Fibroblast of lung (primary cell): ENCODE measurements at places on chromosomes 2 and 18. TPM values are rescaled to one million over a fixed set of nuclear protein-coding genes. Genes with fewer than 3 reads are reported as not detected.
A peak's percentile ranks its signal among the peaks of the same experiment; 100 is the strongest.

DNA sequence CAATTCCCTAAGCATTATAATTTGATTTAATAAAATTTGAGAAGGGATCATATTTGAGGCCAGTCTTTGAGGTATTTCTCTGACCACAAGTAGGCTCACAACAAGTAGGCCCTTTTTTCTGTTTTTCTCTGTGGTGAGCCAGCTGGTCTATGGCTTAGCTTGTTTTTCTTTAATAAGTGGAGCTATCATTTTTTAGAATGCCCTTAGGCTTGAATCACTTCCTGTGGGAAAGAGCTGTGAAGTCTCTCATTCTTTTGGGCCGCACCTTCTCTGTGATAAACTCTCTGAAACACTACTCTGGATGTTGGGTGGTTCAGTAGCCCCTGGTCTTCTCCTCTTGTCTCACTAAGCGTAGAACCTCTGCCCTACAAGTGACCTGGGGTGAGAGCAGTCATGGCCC is 235.9 kb downstream of the SUCLG1 start:
- DNase-seq: no peak

GRCh38 chr2:9630117-9630735 is 571 bp downstream of the YWHAQ start:
- DNase-seq: peak; percentile 67

- peak; percentile 33 for DNase-seq
These were observed 47.0 kb downstream of the STAT4 start for GRCh38 chr2:191103774-191104173.

- DNase-seq: no peak
These were observed 106.2 kb downstream of the HDAC4 start for GRCh38 chr2:239294571-239295054.

REEP1 gene
- not detected in 2 replicates for total RNA-seq

CGREF1 gene
- total RNA-seq: 2.3 and 10.0 TPM in 2 replicates

GRCh38 chr2:74532222-74532621 is 2.5 kb downstream of the HTRA2 start:
- DNase-seq: no peak

DNA sequence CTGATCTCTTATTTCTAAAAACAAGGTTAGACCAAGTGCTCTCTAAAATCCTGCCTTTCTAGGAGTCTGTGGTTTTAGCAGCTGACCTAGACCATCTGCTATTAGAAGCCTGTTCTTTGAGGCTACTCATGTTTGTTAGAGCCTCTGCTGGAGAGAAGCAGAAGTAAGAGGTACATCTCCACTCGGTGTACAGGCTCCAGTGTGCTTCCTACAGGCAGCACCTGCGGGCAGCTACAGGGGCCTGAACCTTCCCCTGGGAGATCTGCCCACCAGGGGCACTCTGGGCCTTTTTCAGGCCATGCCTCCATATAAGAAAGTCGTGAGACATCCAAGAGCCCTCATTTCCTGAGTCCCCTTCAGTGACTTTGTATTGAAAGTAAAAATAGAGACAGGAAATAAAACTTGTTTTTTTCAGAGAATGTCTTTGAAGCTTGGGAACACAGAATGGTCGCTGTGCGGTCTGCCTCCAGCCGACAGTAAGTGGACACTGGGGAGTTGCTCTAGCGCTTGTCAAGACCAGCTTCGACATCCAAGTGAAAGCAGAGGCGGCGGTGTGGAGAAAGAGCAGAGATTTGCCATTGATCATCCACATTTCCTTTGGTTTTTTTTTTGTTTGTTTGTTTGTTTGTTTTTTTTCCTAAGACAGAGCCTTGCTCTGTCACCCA is 31.7 kb downstream of the ONECUT2 start:
- DNase-seq: no peak

CPLX4 gene
- total RNA-seq: not detected in 2 replicates

GRCh38 chr2:169714699-169715098 is 18.9 kb upstream of the KLHL23 start:
- no peak for DNase-seq

GRCh38 chr2:241092677-241093076 is 9.4 kb downstream of the MTERF4 start:
- no peak for DNase-seq

DNA sequence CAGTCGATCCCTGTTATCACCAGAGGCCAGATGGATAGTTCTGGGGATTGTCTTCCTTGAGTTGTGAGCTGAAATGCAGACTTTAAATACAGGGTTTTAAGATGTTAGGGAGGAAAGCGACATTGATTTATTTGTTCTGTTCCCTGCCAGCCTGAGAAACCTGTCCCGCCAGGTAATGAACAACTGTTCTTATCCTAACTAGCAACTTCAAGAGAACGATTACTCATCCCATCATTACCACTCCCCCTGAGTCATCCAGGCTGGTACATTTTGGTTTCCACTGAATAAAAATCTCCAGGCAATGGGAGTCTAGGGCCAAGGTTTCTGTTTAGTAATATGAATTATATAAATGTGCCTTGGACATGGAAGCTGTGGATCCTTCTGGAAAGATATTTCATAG is 131.2 kb downstream of the LYPD6B start:
- peak; percentile 10 for DNase-seq

DNA sequence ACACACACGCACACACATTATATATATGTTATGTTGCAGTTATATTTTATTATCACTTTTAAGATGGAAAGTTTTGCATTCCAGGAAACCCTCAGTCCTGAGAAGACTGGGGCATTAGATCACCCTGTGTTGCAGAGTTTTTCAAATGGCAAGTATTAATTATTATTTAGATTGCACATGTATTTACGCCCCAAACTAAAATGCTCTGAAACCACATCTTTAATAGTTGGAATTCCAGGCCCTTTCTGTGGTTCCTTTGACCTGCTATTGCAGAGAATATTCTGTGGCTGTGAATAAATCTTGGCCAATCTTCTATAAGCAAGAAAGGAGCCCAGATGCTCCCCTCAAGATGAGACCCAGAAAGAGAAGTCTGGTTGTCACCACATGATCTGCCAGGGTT is 427.0 kb upstream of the TNP1 start:
- DNase-seq: peak; percentile 96

DNA sequence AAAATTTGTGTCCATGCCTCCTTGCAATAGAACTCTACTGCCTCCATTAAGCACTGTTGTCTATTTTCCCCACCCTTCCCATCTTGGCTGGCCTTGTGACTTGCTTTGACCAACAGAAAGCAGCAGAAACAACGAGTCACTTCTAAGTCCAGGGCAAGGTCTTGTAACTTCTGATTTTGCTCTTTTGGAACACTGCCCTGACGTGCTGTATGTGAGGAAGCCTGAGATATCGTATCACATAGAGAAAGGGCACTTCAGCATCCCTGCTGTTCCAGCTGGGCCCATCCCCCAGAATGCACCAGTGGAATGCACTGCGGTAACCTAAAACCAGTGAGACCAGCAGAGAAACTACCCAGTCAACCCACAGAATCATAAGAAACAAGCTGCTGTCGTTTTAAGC is 28.1 kb downstream of the NCKAP1 start:
- peak; percentile 71 for DNase-seq

CCDC74A gene
- 5.9 and 6.7 TPM in 2 replicates for total RNA-seq

INPP5D gene
- total RNA-seq: 0.33 and 0.51 TPM in 2 replicates

DNA sequence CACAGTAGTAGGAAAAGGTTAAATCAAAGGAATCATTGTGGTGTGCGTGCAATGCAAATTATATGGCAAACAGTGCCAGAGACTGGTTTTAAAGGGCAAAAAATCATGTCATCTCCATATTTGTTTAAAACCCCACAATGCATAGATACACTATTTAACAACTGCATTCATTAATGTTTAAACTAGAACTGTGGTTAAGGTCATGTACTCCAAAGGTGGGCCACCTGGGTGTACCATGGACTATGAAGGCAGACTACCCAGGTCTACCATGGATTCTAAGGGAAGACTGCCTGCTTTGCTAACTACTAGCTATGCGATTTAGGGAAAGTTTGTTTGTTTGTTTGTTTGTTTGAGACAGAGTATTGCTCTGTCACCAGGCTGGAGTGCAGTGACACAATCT is 356.3 kb downstream of the ZEB2 start:
- DNase-seq: no peak

MAP4K4 gene
- 164 and 210 TPM in 2 replicates for total RNA-seq

DES gene
- total RNA-seq: 34.7 and 69.3 TPM in 2 replicates

GRCh38 chr2:45578056-45578843 is 32.8 kb downstream of the SRBD1 start:
- DNase-seq: peak; percentile 72

DNA sequence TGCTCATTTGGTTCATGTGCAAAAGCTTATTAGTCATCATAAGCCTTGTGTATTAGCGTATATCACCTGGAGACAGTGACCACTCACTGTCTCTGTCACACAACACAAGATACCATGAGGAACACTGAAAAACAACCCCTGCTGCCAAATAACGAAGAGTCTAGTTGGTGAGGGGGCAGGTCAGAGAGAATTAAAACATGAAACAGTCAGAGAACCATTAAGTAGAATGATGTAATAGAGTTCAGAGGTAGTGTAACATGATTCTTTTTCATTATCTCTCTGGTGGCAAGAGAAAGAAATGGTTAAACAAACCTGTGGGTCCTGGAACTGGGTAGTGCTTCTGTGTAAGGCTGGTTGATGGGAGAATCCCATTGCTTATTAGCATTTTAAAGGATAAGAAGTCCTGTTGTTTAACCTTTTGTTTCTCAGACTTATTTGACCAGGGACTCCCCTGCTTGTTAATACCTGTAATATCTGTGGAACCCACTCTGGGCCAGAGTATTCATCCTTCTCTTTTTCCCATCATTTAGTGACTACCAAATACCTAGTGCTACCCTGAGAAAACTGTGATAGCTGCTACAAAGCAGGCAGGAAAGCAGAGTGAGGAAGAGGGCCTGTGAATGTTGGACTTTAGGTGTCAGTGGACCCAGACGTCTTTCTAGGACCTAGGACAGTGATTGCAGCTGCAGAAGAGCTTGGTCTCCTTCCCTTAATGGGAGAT is 38.0 kb downstream of the PTRHD1 start:
- no peak for DNase-seq

DNA sequence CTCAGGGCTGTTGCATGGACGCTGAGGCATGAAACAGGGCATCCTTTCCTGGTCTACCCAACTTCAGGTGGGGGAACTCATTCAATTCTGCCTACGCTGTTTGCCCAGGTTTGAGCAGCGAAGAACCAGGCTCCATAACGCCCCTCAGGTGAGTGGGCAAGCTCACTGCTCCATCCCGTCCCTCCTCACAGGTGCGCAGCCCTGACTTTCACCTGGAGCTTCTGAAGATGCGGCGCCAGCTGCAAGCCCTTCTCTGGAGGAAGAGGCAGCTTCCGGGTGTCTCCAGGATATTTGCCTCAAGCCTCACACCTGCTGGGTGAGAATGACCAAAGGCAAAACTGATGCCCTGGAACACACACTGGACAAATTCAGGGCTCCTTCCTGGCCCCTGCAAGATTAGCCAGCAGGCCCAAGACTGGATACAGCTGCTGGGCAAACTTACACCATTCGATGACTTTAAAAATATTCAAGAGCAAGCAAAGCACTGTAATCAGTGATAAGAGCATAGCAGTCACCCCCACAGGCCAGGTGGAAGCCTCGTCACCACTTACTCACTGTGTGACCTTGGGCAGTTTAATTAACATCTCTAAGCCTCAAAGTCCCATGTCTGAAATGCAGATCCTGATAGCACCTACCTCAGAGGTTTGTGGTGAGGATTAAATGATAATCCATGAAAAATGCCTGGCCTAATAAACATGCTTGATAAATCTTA is 97.7 kb downstream of the GYPC start:
- DNase-seq: no peak

- DNase-seq: no peak
These were observed 63.8 kb upstream of the MSH6 start for GRCh38 chr2:47719099-47719498.

DNA sequence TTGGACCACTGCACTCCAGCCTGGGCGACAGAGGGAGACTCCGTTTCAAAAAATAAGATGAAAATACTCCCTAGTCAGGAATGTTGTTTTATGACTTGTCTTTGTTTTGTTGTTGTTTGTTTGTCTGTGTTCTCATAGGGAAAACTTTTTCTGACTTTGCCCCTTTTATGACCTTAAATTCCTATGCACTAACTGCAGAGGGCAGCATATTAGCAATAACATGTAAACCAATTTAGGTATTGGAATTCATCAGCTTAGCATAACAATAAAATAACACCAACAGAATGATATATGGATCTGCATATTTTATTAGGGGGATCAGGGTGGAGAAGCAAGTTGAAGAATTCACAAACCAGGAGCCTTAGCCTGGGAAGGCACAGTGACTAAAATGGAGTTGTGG is 631.5 kb downstream of the SUCLG1 start:
- no peak for DNase-seq

- DNase-seq: no peak
These were observed 148.8 kb downstream of the INO80D start for GRCh38 chr2:205937211-205937610.

DNA sequence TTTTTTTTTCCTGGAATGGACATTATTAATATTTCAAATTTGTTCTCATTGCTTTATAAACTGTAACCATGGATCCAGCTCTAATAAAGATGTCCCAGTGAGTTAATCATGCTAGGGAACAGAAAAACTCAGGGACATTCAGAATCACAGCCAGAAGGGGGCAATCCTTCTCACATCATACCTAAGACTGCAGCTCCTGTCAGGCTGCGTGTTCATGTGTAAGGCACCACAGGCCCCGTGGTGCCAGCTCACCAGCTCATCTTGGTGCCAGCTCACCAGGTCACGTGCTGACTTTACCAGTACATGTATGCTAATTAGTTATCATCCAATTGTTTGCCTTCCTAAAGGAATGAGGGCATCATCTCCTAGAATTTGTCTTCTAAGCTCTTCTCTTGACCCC is 84.7 kb upstream of the NEDD4L start:
- DNase-seq: peak; percentile 56

SERPINB11 gene
- not detected in 2 replicates for total RNA-seq

- no peak for DNase-seq
These were observed 326.3 kb upstream of the MYT1L start for GRCh38 chr2:2657121-2657962.

- DNase-seq: no peak
These were observed 118.7 kb upstream of the LRRTM4 start for GRCh38 chr2:77640924-77641323.

- no peak for DNase-seq
These were observed 293.1 kb upstream of the HDAC4 start for GRCh38 chr2:239693761-239694415.

GRCh38 chr18:24021505-24021904 is 7.0 kb downstream of the TTC39C start:
- no peak for DNase-seq

DNA sequence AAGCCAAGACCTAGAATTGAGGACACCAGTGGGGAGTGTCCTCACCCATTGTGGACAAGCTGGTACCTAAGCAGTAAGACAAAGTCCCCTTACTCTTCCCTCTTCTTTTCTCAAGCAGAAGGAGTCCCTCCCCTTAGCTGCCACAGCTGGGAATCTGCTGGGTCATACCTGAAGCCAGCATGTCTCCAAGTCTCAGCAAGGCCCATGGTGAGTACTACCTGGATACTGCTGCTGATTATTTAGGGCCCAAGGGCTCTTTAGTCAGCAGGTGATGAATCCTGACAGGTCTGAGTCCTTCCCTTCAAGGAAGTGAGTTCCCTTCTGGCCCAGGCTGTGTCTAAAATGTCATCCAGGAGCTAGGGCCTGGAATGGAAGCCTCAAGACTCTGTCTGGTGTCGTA is 198.6 kb upstream of the STK17B start:
- no peak for DNase-seq

SLC8A1 gene
- total RNA-seq: 74.0 and 109 TPM in 2 replicates

C2orf66 gene
- 0.17 and 0.26 TPM in 2 replicates for total RNA-seq
